ENCODE measurements at places on chromosomes 12 and 14.

- no peak for DNase-seq
Measured at GRCh38 chr12:53338017-53338416, 1.9 kb upstream of the SP7 start.

GRCh38 chr12:661720-662486 lies 1.3 kb downstream of the NINJ2 start:
- DNase-seq, result no peak

DNA sequence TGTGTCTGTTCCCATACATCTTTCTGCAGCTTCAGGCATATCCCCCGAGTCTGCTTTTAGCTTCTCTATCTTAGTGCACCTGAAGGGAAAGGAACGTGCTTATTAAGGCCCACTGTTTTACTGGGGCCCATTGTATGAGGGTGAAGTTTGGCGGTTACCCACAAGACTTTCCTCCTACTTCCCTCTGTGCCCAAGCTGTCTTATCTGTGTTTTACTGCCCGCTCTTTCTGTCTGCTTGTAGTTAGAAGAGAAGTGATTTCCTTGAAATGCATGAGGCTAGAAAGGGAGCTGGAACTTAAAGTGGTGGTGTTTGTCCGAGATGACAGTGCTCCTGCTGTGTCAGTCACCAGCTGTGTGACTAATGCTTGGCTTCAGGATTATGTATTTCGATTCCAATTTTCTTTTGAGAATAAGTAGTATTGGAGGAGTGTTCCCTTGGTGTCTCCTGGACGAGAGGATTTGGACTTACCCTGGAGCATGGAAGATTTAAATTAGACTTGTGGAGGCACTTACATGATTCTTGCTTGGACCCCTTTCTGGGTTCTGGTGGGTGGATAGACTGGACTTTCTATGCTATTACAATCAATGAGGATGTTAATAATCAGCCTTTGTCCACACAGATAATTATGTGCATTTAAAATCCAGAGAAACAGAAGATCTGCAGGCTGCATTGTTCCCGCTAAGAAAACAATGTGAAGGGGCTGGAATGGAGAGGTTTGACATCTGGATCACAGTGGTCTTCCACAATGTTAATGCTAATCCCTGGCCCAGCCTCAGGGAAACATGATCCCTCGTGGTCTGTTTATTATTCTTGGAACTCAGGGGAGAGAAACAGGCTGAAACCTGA lies 13.9 kb upstream of the KRT86 start:
- no peak for DNase-seq

GRCh38 chr12:78759367-78759766 lies 105.2 kb upstream of the SYT1 start:
- DNase-seq, result no peak

GRCh38 chr14:101590616-101591015 lies 29.3 kb downstream of the DIO3 start:
- no peak for DNase-seq

Measured in NCI-H187 (cell line).